Ecto neural progenitor cell (in vitro differentiated cells): ENCODE measurements at places on chromosomes 6 and 20.

DNA sequence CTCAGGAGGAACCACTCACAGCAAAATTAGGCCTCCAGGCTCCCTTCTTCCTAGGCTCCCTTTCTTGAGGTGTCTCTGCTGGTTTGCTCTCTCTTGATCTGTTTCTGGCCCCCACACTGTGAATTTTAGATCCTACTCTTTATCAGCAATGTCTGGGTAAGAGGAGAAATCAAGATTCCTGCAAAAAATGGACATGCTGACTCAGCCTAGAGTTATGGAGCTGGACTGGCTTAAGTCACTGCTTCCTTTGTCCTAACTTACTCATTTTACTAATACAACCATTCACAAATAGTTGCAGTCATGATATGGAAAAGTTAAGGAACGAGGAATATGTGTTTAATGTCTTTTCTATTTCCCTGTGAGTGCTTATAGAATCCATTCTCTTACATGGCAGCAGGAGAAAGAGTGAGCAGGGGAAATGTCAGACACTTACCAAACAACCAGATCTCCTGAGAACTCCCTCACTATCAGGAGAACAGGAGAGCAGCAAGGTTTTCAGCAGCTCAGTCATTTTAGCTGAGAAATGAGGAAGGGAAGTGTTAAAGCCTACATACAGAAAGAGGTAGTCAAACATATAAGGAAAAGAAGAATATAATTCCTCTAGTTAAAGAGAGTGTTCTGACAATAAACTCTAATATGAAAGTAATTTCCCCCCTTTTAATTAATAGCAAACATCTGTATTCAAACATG is 160.8 kb downstream of the PDE7B start:
- no peak for DNase-seq

- DNase-seq: no peak
Measured at GRCh38 chr6:132614554-132614953, 9.5 kb downstream of the TAAR2 start.

- no peak for DNase-seq
Measured at GRCh38 chr20:57332105-57333089, 2.8 kb downstream of the SPO11 start.

DNA sequence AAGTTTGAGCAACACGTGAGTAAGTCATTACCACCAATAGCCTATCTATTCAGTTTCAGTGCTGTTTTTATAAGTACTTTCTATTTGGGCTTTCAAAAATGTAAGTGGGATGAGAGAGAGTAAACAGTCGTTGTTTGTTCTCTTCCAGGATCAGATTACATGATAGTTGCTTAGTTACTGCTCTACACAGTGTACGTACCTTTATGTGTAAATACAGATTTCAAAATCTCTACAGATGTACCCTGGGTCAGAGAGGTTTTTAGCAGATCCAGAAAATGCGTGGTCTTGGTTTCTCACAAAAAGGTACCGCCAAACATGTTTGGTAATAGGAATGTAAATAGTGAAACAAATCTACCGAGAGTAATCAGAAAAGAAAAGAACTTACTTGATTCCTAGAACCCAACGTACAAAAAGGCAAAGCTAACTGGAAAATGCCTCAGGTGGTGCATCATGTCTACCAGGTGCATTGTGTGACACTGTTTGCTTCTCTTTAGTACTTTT is 421.1 kb downstream of the BCKDHB start:
- DNase-seq: no peak
